ENCODE measurements at places on chromosomes 2 and 18. TPM values are rescaled to one million over a fixed set of nuclear protein-coding genes. Genes with fewer than 3 reads are reported as not detected.

Gene MRPL33
- 71.1 TPM for total RNA-seq

Gene PROM2
- total RNA-seq = 0.39 TPM

Gene MROH2A
- not detected for total RNA-seq

Gene ASPRV1
- total RNA-seq = 1.1 TPM

Gene COLEC12
- total RNA-seq = 36.7 TPM

GRCh38 chr2:55482186-55482884 lies 37.2 kb upstream of the CFAP36 start:
- no peak for DNase-seq

DNA sequence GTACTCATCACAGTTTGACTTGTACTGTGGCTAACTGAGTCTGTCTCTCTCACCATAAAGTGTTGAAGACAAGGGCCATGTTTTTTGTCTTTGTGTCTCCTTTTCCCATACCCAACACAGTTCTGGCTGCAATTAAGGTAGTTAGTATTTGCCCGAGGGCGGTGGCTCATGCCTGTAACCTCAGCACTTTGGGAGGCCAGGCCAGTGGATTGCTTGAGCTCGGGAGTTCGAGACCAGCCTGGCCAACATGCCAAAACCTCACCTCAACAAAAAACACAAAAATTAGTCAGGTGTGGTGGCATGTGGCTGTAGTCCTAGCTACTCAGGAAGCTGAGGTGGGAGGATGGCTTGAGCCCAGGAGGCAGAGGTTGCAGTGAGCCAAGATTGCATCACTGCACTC lies 6.9 kb upstream of the KIF3C start:
- no peak for DNase-seq

GRCh38 chr2:190578158-190579057 lies 43.9 kb upstream of the NEMP2 start:
- no peak for DNase-seq

DNA sequence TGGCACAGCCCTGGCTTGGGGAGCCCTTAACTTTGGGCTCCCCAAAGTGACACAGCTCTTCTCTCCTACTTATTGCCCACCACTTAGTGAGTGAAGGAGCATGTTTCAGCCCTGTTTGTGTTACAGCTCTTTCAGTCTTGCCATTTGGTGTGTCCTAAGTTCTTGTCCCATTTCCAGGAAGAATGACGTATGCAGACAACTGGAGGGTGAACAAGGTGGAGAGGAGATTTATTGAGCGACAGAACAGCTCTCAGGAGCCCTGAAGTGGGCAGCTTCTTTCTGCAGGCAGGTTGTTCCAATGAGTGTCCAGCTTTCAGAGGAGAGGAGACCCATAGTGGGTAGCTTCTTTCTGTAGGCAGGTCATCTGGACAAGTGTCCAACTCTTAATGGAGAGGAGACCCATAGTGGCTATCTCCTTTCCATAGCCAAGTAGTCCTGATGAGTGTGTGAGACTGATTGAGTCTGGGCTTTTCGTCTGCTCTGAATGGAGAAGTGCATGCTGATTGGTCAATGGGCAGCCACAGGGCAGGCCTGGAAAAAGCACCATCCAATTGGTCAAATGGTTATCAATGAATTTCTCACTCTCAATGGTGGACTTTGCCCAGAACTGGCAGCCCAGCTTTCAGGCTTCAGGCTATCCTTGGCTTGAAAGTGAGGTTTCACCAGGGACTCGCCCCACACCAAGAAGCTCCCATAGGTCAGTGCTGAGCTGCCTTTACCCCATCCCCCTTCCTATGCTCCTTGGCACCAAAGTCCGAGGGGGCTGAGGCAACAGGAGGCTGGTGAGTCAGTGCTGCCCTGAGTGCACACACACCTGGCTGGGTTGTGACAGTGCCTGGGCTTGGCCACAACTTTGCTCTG lies 688.2 kb downstream of the NYAP2 start:
- no peak for DNase-seq

DNA sequence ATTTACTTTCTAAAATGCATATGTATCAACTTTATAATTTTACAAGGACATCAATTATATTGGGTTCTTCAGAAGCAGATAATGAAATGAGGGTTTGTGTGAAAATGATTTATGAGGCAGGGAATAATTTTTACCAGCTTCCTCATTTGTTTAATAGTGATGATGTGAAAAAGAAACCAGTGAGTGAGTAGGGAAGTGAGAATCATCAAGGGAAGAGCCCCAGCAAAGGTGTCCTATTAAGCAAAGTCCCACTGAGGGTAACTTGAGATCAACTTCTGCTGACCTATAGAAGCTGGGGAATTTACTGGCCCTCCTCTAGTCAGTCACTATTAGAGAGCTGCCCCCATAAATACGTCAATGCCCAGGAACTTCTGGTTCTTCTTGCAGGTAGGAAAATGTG lies 266.8 kb upstream of the LYPD1 start:
- no peak for DNase-seq

DNA sequence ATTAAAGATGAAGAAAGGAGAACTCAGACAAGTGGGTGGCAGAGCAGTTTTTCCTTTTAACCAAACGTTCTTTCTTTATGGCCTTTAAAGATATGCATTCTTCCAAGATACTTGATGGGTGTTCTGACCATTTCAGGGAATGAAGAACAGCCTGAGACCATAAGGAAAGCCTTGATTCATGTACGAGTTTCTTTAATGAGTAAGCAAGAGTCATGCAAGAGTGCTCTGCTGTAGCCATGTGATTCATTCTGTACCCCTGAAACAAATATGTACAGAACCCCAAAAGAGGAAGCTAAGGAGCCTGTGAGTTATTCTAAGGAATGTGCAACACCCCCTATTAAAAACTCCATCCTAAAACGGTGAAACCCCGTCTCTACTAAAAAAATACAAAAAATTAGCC lies 372.8 kb downstream of the MTX2 start:
- no peak for DNase-seq

DNA sequence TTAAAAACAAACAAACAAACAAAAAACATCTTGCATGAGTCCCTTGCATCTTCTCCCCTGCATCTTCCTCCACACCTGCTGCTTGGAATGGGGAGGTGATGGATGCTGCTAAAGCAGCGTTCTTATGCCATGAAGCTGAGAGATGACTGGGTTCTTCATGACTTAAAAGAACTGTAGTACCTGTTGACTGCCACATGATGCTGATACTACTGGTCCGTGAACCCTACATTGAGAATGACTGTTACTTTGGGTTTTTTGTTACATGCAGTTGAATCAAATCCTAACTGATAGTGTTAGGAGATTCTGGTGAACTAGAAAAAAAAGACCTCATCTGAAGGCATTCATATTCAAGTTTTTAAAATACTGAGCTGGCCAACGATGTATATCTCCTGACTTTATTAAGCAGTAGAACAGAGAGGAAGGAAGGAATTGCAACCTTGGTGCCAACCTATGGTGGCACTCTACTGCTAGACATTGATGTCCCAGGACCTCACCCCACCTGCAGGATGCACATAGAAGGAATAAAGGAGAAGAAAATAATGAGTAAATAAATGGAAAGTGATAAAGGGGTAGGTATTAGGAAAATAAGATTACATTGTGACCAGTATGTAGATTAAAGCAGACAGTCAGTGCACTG lies 63.2 kb upstream of the SPAG16 start:
- DNase-seq = no peak

- no peak for DNase-seq
These were observed 121.8 kb upstream of the FN1 start for GRCh38 chr2:215557701-215558100.

DNA sequence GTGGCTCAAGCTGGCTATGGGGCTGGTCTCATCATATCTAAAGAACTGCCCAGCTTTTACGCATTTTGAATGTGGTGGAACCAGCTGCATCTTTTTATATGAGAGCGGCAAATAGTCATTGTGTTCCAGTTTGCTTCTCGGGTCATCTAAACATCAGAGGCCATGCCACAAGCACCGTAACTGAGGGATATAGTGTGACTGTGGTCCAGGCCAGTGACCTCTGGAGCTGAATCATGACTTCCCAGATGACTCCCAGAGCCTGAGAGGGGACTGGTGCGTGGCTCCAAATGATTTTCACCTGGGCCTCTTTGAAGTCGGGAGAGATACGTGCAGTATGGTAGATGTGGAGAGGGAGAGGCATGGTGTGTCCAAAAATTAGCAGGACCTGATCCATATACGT lies 271.0 kb downstream of the NEDD4L start:
- no peak for DNase-seq
